ENCODE measurements at places on chromosomes 1 and 21. TPM values are rescaled to one million over a fixed set of nuclear protein-coding genes. Genes with fewer than 3 reads are reported as not detected.
A peak's percentile ranks its signal among the peaks of the same experiment; 100 is the strongest.

The PLK3 gene
- total RNA-seq = 28.3 TPM

GRCh38 chr1:88685259-88685620, 1.2 kb downstream of the PKN2 start:
- no peak for DNase-seq

DNA sequence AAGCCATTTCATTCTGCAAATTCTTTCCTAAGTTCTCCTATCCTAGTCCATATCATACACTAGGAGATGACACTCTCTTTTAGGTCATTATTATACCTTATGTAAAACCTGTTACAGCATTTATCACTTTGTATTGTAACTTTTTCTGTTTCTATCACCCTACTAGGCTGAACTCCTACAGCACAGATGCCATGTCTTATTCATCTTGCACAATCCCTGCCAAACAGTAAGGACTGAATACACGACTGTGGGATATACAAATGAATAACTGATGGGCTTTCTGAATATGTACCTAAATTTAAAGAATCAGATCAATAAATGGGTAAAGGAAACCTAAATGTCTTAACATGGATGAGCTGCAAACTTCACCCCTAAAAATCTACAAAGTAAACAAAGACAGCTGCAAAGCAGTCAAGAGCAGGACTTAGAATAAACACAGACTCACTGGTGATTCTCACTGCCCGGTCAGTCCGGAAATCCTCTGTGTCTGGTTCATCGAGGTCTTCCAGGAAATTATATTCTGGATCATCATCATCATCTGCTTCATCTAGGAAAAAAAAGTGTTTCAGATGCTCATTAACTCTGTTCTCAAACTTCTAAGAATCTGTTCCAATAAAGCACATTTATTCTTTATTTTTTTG, 62.3 kb downstream of the GON4L start:
- DNase-seq = peak; percentile 12

The ZYG11A gene
- 0.47 TPM for total RNA-seq

- DNase-seq = no peak
Measured at GRCh38 chr1:234955107-234955731, 173.4 kb downstream of the TOMM20 start.

- no peak for DNase-seq
Measured at GRCh38 chr1:76267631-76268030, 193.1 kb downstream of the ST6GALNAC3 start.

GRCh38 chr1:86156566-86157455, at the start of gene COL24A1:
TSS of gene COL24A1 (minus strand) at chr1:86156772. CDS start at chr1:86156396, 376 bp downstream.
- no peak for DNase-seq

The POFUT2 gene
- total RNA-seq = 19.4 TPM

The IQGAP3 gene
- total RNA-seq = 41.8 TPM

DNA sequence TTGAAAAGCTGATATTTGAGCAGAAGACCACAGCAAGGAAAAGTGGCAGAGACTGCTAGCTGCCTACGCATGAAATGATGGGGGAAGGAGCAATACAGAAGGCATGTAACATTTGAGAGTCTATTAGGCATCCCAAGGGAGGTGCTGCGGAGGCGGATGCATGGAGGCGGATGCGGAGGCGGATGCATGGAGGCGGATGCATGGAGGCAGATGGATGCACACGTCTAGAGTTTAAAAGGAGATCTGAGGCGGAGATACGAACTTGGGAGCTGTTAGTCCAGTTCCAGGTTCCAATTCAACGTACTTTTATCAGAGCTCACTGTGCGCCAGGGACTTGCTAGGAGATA, 744 bp upstream of the DDX20 start:
- DNase-seq = peak; percentile 42

DNA sequence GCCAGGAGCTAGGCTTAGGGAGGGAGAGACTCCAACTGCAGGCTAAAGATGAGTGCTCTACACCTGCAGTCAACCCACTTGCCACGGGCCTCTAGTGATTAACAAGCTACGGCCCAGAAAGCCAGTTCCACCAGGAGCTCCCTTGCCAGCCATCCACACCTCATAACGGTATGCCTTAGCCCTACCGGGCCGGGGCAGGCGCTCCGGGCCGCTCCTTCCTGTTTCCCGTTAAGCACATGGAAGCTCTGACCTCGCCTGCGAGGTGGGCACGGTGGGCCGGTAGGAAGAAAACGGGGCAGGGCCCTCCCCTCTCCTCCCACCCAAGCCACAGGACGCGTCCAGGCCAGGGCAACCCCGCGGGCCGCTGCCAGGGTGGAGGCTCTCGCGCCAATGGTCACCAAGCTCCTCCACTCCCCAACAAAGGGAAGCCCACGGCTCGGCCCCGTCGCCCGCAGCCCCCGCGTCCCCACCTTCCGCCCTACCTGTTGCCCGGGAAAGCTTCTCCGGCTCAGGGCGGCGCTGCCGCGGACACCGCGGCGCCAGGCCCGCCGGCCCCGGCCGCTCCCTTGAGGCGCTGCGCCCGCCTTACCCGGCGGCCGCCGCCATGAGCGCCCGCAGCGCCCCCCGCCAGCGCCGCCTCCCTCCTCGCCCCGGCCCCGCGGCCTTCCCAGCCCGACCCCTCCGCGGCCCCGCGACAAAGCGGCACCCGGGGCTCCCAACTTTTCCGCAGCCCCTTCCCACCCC, 627 bp downstream of the CERS2 start:
- DNase-seq = no peak

DNA sequence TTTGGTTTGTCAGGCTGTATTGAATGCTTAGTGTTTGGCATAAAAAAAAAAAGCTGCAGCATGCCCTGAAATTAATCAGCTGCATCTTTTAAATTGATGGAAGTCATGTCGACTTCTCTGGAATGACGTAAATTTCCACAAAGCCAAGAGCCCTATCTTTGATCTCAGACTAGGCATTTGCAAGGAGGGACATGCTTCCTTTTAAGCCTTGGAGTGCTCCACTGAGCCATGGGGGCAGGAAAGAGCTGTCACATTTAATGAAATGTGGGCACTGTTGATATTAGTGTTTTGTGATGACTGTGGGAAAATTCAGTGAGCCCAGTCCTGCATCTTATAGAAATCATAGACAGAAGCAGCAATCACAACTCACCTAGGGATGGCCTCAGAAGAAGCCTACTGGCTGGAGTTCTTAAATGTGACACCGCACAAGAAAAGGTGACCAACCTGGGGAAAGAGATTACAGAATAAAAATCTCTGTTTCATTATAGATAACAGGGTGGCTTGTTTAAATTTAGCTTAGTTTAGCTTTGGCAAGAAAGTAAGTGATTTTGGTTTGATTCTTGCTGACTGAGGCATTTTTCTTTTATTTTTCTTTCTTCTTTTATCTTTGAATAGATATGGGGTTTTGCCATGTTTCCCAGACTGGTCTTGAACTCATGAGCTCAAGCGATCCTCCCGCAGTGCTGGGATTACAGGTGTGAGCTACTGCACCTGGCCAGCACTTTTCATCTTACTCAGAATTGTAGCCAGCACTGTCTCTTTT, 188.2 kb downstream of the HHAT start:
- no peak for DNase-seq

The ZSWIM5 gene
- not detected for total RNA-seq

DNA sequence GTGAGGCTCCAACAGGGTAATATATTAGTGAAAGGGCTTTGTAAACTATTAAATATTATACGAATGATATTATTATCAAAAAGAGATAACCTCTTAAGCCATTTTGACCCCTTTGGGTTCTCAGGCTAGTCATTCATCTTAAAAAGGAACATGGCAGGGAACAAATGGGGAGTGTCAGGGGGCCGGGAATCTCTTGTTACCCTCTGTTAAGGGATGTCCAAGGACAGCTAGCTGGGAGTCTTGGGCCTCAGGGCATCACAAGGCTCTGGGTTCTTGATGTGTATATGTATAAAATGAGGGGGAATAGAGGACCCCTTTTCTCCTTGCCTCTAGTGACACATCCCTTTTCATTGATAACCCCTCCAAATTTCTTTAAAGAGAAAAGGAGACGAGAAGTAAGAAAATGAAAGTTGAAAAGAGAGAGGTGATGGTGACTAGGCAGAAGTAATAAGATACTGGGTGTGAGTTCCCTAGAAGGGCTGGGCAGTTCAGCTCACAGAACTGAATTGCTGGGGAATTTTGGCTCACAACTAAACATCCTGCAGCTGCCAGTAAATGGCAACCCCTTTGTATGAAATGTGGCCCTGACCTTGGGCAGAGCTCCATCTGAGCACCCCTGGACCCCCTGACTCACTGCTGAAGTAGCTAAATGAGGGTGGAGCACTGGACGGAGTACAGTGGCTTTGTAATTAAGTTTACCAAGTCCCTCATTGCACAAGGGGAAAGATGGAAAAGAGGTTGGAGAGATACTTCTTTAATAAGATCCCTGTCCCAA, 20.0 kb upstream of the ZNF326 start:
- DNase-seq = peak; percentile 68

DNA sequence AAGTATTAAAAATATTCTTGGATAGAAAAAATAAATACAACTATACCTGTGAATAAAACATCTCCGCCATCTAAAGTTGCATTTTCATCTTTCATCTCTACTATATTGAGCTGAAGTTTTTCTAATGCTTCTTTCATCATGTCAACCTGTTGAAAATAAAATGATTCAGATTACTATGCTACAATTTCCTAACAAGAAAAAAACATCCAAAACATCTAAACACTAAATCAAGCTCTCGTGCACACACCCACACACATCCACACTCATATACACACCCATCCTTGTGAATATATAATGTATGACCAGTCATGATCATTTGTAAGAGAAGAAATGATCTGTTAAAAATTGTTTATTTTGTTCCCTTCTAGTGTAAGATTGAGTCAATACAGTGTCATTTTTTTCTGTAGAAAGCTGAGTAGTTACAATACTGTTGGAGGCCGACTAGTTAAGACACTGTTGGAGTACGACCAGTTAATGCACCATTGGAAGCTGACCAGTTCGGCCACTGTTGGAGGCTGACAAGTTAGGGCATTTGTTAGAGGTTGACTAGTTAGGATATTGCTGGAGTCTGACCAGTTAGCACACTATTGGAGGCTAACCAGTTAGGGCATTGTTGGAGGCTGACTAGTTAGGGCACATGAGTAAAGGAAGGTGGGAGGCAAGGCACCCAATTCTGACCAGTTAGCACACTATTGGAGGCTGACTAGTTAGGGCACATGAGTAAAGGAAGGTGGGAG, 82.4 kb upstream of the BCL10 start:
- DNase-seq = no peak

The CADM3 gene
- total RNA-seq = 2.3 TPM

DNA sequence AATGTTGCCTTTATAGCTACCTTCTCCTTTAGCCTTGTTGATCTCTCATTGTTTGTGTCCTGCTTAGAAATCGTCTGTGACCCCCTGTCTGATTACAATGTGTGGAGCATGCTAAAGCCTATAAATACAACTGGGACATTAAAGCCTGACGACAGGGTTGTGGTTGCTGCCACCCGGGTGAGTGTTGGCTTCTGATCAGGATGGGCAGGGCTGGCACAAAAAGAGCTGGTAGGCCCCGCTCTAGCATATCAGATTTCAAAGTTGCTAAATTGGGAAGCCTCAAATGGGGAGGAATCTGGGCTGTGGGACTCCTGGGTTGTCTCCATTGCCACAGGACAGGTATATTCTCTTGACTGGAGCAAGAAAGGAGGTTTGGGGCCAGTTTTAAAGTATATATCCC, 8.4 kb downstream of the NCSTN start:
- no peak for DNase-seq

DNA sequence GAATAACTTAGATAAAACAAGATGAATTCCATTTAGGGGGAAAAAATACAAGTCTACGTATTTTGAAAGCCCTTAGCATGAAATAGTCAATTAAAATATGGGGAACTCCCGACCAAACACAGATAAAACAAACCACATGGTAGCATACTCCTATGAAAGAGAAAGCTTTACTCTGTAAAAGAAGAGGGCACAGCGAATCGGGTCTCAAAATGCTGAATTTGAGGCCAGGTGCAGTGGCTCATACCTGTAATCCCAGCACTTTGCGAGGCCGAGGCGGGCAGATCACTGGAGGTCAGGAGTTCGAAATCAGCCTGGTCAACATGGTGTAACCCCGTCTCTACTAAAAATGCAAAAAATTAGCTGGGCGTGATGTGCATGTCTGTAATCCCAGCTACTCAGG, 116.9 kb upstream of the TIAM1 start:
- no peak for DNase-seq

DNA sequence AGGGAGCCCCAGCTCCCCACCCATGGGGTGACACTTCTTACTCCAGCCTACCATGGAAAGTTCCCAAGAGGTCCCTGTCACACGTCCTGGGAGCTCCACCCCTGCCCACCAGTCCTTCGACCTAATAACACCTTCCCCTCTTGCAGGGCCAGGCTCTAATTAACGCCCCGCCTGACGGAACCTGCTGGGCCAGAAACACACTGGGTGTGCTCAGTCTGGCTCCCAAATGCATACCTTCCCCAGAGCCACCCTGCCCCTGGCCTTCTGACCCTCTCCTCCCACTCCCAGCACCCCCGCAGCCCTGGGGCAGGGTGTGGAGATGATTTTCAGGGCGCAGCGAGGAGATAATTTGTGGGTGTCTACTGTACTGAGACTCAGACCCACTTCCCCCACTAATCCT, 20.6 kb downstream of the PGLYRP3 start:
- no peak for DNase-seq

DNA sequence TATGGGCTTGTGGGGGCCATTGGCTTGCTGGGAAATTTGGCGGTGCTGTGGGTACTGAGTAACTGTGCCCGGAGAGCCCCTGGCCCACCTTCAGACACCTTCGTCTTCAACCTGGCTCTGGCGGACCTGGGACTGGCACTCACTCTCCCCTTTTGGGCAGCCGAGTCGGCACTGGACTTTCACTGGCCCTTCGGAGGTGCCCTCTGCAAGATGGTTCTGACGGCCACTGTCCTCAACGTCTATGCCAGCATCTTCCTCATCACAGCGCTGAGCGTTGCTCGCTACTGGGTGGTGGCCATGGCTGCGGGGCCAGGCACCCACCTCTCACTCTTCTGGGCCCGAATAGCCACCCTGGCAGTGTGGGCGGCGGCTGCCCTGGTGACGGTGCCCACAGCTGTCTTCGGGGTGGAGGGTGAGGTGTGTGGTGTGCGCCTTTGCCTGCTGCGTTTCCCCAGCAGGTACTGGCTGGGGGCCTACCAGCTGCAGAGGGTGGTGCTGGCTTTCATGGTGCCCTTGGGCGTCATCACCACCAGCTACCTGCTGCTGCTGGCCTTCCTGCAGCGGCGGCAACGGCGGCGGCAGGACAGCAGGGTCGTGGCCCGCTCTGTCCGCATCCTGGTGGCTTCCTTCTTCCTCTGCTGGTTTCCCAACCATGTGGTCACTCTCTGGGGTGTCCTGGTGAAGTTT, 550 bp downstream of the RXFP4 start:
- DNase-seq = no peak

DNA sequence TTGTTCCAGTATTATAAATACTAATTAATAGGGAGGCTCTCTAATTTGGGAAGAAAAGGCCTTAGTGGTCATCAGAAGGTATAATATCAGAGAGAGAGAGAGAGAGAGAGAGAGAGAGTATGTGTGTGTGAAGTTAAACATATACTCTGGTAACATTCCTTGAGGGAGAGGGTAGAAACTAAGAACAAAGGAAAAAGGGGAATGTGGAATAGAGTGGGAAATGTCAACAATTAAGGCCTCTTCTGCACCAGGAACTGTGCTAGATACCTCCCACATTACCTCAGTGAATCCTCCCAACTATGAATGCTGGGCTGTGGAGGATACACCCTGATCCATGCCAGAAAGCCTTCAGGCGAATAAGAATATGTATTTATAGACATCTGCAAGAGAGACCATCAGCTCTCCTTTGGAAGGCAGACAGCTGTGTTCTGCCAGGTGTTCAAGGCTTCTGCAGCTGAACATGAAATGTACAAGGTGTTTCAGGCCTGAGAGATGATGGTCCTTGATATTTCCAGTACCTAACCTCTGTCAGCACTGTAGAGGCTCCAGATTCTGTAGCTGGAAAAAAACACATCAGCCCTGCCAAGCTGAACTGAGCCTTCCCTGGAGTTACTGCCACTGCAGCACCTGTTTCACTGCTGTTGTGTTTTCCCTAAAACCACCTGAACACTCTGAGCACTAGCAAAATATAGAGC, 29.1 kb downstream of the TBX15 start:
- no peak for DNase-seq

All from HT1080 (cell line).